Stimulated activated CD4-positive, alpha-beta T cell treated with anti-CD3 and anti-CD28 coated beads, Interleukin-4, amount 100 ng/mL, for 24 hours (primary cell): ENCODE measurements at places on chromosomes 16 and 17.

DNA sequence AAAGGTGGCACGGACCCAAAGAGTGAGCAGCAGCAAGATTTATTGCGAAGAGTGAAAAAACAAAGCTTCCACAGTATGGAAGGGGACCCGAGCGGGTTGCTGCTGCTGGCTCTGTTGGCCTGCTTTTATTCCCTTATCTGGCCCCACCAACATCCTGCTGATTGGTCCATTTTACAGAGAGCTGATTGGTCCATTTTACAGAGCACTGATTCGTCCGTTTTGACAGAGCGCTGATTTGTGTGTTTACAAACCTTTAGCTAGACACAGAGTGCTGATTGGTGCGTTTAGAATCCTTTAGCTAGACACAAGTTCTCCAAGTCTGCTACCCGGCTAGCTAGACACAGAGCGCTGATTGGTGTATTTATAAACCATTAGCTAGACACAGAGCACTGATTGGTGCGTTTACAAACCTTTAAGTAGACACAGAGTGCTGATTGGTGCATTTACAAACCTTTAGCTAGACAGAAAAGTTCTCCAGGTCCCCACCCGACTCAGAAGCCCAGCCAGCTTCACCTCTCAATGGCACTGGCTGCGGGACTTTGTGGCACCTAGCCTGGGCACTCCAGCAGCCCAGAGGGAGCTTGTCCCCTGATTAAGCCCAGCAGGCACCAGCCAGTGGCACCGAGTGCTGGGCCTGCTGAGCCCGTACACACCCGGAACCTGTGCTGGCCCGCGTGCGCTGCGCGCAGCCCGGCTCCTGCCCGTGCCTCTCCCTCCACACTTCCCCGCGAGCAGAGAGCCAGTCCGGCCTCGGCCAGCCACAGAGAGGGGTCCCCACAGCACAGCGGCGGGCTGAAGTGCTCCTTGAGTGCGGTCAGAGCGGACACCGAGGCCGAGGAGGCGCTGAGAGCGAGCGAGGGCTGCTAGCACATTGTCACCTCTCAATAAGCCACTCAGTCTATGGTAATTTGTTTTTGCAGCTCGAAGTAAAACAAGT is 15.1 kb downstream of the IGSF6 start:
- no peak for DNase-seq

- DNase-seq: peak; percentile 56
Measured at GRCh38 chr16:11379420-11379819, 34.2 kb downstream of the RMI2 start.

- DNase-seq: no peak
Measured at GRCh38 chr17:12064395-12064794, 43.7 kb downstream of the MAP2K4 start.

- peak; percentile 62 for DNase-seq
Measured at GRCh38 chr17:1058423-1059130, 61.6 kb downstream of the TIMM22 start.

- no peak for DNase-seq
Measured at GRCh38 chr17:21239680-21240368, 13.4 kb downstream of the NATD1 start.

DNA sequence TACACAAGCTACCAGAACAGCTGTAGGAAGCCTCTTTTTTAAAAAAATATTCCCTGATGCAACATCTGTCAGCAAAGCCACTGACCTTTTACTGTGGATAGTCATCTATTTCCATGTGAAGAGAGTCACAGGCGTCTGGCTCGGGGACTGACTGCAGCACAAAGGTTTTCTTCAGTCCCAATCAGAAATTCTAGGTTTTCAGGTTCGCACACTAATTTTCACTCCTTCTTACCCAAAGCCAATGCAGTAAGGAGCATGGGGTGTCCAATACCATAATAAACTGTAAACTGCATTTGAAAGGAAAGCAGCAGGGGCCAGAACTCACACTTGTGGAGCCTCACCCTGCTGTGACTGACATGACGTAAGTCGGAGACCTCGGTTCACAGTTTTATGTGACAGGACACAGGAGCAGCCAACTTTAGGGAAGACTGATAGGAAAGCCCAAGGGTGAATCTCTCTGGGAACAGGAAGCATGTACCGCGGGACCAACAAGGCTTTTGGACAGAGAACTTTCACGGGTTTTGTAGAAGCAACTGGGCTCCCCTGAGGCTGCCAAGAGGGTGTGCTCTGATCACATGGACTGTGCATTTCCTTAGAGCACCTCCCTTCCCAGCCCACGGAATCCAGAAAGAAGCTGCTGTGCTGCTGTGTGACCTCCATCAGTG is 9.1 kb upstream of the TMEM100 start:
- DNase-seq: no peak

GRCh38 chr17:8167526-8167925 is 4.8 kb upstream of the VAMP2 start:
- no peak for DNase-seq

DNA sequence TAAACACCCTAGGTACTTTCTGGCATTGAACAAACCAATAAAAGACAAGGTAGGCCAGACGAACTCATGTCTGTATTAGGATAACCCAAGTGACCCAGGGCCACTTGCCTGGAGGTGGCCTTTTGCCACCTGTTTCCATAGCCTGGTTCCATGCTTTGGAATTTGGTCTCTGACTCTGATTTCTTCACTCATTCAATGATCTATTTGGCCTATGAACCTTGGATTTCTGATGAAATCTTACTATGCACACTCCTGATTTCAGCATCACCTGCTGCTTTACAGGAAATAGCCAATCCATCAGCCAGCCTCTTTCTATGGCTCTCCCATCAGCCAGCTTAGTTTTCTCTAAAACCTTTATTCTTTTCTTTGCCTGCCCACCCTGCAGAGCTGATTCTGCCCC is 142.8 kb upstream of the PSMD7 start:
- no peak for DNase-seq

GRCh38 chr16:20829536-20829935 is 23.2 kb downstream of the REXO5 start:
- no peak for DNase-seq

- DNase-seq: no peak
Measured at GRCh38 chr17:77436058-77436442, 295.3 kb downstream of the SEC14L1 start.

DNA sequence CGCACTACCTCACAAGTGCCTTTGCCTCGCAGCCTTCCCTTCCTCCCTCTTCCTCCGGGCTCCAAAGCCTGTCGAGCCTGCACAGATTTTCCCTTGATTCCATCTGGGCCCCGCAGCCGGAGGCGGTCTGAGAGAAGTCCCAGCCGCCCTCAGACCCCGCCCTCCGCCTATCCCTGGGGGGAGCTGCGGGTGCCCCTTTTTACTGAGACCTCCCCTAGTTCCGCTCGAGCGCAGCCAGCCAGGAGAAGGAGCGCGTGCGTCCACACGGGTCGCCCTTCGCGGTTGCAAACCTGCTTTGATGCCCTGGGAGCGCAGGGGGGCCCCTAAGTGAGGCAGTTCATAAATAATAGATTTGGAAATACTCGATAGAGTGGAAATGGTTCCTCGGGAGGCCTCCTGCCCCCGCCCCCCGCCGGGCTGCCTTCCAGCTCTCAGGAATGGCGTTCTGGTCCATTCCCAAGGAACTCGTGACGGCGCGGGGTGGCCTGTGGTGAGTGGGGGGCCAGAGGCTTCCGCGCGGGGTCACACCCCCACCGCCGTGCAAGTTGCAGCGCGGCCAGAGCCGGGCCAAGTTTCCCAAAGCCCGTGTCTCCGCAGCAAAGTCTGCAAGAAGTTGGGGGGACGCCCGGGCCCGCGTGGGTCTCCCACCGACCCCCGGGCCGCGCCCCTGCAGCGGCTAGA is 610 bp downstream of the C16orf74 start:
- no peak for DNase-seq

GRCh38 chr17:60386147-60387058 is 5.5 kb downstream of the USP32 start:
- no peak for DNase-seq

DNA sequence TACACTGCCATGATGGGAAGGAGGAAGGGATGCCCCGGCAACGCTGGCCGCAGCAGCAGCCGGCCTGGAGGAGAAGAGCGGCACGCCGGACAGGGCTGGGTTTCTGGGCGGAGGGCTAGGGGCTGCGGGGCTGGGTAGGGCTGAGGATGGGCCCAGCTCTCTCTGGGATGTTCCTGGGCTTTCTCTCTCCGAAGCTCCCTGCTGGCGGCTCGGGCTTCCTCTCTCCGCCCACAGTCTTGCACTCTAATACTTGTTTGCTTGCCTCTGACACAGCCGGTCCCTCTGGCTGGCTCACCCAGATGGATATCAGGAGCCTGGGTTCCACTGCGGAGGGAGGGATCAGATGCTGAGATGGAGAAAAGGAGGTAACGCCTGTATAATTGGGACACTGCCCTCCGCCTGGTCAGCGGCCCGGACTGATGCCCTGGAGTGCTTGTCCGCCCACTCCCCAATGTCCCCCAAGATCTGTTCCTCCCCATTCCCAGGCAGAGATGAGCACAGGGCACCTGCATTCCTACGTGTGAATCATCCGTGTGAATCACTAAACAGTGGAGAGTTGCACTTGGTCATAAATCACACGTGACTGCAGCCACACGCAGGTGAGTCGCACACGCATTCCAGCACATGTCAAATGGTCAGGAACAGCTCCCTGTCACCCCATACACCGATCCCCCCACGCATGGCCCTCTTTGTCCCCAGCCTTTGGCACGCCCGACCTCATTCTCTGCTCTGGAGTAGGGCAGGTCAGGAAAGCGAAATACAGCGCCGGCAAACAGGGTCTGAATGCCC is at the start of gene ALOXE3:
Gene ALOXE3, minus strand, starts transcription at position 535 of the 789 bp plus-strand sequence. Its CDS starts 524 bp downstream, at position 11.
- DNase-seq: no peak

DNA sequence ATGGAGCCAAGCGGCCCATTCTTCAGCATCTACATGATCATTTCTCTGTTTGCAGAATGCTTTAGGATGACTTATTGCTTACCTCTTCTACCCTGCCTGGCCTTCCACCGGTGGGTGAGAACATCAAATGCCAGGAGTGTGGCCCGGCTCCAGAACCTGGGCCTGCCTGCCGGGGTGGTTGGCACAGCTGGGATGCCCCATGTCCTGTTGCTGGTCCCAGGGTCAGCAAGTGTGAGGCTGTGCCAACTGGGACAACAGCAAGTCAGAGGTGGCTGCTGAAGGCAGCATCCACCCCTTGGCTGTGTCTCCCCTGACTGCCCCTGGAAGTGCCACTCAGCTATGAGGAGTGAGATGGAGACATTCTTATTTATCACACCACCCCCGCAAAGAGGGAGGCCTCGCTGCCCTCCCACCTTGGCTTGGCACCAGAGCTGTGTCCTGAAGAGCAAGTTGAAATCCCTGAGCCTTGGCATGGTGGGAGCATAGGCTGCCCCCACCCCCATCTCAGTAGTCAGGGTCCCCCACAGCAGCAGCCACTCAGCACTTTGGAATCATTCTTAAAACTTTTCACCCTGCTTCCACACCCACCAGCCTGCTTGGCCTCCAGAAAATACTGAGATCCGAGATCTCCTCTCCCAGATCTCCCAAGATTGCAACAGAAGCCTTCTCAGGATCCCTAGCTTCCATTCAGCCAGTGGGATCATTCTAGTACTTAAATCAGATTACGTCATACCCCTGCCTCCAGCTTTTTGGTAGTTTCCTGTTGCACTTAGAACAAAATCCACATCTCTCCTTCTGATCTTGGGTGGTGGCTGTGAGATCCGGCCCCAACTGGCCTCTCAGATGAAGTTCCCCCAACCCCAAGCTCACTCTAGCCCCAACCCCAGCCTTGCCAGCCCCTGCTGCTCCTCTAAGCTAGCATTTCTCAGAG is 127.5 kb downstream of the SOCS1 start:
- DNase-seq: no peak

DNA sequence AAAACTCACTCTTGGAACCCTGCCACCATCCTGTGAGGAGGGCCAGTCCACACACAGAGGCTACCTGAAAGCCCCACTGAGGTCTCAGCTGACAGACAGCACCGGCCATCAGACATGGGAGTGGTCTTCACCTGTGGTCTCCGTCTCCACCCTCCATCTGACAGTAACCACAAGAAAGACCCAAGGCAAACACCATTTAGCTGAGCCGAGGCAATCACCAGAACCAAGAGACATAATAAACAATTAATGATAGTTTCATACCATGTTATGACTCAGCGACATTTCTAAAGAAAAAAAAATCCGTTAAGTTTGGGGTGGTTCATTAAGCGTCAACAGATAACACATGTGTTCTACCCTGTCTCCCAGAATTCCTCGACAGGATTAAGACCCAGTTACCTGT is 6.1 kb upstream of the EVPLL start:
- no peak for DNase-seq

DNA sequence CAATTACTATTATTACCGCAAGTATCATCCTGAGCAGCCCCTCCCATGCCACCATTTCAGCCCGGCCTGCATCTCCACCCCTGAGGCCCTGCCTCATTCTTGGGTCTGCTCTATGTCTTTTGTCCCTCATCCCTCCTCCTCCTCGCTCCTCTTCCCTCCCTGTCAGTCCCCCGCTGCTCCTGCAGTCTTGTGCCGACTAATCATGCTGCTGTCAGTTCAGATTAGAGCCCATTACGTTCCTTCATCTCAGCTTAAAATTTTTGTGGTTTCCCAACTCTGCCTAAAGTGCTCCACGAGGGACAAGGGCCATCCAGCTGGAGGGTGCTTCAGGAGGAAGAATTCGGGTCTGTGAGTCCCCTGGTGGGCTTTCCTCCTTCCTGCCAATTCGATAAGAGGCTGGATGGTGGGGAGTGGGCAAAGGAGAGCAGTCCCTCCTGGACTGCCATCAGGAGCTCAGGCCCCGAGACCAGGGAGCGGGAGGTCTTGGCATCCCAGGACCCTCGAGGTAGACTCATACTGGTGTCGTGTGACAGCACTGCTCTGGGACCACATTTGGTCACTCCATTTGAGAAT is 32.9 kb upstream of the GOSR2 start:
- no peak for DNase-seq

DNA sequence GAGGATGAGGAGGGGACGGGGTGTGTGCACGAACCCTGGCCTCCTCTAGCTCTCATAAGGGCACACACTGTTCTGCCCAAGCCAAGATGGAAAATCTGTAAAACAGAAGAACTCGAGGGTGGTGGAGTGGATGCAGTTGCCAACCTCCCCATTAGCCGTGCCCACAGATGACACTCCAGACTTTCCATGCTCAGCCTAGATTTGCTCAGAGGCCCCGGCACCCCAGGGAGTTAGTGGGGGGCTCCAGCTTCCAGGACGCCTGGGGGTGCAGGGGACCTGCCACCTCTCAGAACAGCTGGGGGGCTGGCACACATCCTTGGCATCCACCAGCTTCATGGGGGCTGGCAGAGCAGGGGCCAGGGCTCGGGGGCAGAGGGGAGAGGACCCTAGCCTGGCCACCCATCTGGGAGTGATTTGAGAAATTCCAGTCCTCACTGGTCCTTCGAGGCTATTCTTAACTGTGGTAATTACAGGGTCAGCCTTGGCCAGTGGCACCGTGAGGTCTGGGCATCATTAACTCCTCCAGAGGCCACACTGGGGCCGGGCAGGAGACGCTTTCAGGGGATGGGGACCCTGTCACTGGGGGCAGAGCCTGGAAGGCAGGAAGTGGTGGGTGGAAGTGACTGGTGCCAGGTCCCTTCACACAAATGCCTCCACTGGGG is 14.3 kb downstream of the VASN start:
- no peak for DNase-seq

DNA sequence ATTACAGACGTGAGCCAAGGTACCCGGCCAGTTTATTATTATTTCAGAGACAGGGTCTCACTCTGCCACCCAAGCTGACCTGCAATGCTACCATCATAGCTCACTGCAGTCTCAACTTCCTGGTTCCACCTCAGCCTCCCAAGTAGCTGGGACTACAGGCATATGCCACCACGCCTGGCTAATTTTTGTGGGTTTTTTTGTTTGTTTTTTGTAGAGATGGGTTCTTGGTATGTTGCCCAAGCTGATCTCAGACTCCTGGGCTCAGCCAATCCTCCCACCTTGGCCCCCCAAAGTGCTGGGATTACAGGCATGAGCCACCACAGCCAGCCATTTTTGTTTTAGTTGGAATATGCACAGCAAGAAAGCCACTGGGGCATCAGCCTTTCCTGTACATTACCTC is 115.7 kb downstream of the MRM1 start:
- DNase-seq: no peak
